ENCODE measurements at places on chromosomes 5 and 9. TPM values are rescaled to one million over a fixed set of nuclear protein-coding genes. Genes with fewer than 3 reads are reported as not detected.

- H3K4me1 ChIP-seq, result peaks cover 18% of the 10 kb centered on the region
- H3K4me3 ChIP-seq, result peak overlapping the region; percentile 74
- DNase-seq, result peak; percentile 18
- H3K36me3 ChIP-seq, result no peaks in the 10 kb centered on the region
- no peak overlapping the region for H3K27ac ChIP-seq
These were observed 2.7 kb downstream of the VCAN start for GRCh38 chr5:83474161-83474796.

DNA sequence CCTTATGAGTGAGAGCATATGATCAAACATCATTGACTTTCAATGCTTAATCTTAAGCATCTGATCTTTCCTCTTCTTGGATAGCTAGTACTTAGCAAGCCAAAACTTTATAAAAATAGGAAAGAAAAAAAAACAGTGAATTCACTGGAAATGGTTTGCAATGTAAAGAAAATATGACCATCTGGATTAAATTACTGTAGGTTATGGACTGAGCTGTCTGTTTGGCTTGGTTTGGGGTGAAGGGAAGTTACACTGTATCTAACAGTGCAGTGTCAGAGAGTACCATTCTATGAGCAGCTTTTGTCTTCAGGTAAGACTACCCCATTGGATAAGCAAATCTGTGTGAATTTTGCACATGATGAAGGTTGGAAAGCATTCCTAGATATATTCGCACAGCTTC lies 151.4 kb downstream of the TLE1 start:
- no peaks in the 10 kb centered on the region for H3K36me3 ChIP-seq
- DNase-seq, result no peak
- peaks cover 19% of the 10 kb centered on the region for H3K4me1 ChIP-seq
- no peak overlapping the region for H3K4me3 ChIP-seq
- H3K27ac ChIP-seq, result no peak overlapping the region

Gene LCN6
- polyA plus RNA-seq, result not detected

Gene SPATA31C1
- polyA plus RNA-seq, result not detected

DNA sequence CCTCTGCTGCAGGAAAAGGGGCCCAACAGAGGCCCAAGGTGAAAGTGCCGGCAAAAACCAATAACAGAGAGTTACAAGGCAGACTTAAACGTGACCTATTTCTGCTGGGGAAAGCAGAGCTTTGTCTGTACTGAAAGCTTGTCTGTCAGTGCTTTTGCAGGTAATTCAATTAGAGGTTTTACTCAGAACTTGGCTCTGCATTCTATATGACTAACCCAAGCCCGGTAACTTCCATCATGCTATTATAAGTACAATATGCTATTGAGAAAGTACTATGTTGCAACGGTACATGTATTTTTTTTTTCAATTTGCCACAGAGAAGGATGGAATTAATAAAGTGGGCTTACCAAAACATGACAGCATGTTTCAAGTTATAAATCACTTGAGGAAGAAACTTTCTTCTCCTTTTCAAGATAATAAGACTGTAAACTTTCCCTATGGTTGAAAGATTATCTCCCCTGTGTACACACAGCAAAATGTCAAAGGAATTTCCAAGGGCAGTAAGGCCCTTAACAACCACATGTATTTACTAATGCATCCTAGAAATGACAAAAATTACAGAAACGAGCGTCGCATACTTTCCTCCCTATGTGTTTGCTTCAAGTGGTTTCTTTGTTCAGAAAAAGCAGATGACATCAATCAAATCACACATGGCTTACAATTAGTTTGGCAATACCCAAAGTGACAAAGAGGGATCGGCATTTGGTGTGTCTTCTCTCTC lies 282.4 kb downstream of the EFNA5 start:
- H3K4me3 ChIP-seq, result peak overlapping the region; percentile 61
- peaks cover 52% of the 10 kb centered on the region for H3K4me1 ChIP-seq
- no peaks in the 10 kb centered on the region for H3K27me3 ChIP-seq
- H3K27ac ChIP-seq, result peak overlapping the region; percentile 79
- DNase-seq, result peak; percentile 19

- H3K4me1 ChIP-seq, result no peaks in the 10 kb centered on the region
- DNase-seq, result no peak
- no peak overlapping the region for H3K27ac ChIP-seq
- H3K36me3 ChIP-seq, result peaks cover 13% of the 10 kb centered on the region
These were observed 16.2 kb upstream of the PAIP1 start for GRCh38 chr5:43573058-43573457.

GRCh38 chr5:141947316-141947715 lies 10.7 kb downstream of the PCDH12 start:
- peaks cover 4% of the 10 kb centered on the region for H3K27me3 ChIP-seq

GRCh38 chr9:101673642-101674041 lies 64.8 kb downstream of the GRIN3A start:
- no peak overlapping the region for H3K27ac ChIP-seq
- no peaks in the 10 kb centered on the region for H3K27me3 ChIP-seq
- no peak overlapping the region for H3K4me3 ChIP-seq
- no peaks in the 10 kb centered on the region for H3K36me3 ChIP-seq
- no peaks in the 10 kb centered on the region for H3K4me1 ChIP-seq

GRCh38 chr9:445033-445432 lies 230.4 kb downstream of the DOCK8 start:
- peaks cover 23% of the 10 kb centered on the region for H3K4me1 ChIP-seq
- peak overlapping the region; percentile 26 for H3K27ac ChIP-seq
- H3K36me3 ChIP-seq, result peaks cover 64% of the 10 kb centered on the region
- H3K4me3 ChIP-seq, result no peak overlapping the region
- no peak for DNase-seq
- H3K27me3 ChIP-seq, result no peaks in the 10 kb centered on the region

Gene PGM5
- polyA plus RNA-seq, result not detected

GRCh38 chr5:179795049-179795862 lies 1.5 kb downstream of the LTC4S start:
- peaks cover 4% of the 10 kb centered on the region for H3K36me3 ChIP-seq
- no peak for DNase-seq
- peak overlapping the region; percentile 51 for H3K4me3 ChIP-seq
- H3K27me3 ChIP-seq, result peaks cover 9% of the 10 kb centered on the region
- no peak overlapping the region for H3K27ac ChIP-seq

- H3K36me3 ChIP-seq, result peaks cover 3% of the 10 kb centered on the region
- H3K4me3 ChIP-seq, result no peak overlapping the region
- DNase-seq, result no peak
- no peak overlapping the region for H3K27ac ChIP-seq
These were observed 69.0 kb downstream of the TSPAN17 start for GRCh38 chr5:176716320-176716719.

DNA sequence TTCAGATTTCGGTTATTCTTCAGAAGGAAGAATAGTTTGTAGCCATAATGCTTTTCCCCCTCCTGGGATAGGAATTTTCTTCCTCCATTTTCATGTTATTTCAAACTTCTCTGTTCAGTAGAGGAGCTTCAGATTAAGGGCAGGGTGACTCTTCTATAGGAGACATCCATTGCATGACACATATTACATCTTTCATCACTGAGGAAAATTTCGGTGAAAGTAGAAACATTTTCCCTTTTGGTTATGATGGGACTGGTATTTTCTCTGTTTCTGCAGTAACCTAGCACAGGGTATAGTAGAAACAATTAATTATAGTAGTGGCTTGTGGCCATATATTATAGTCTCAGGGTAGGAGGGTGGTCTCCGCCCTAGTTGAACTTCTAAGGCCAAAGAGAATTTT lies 1.1 kb downstream of the IPO11 start:
- DNase-seq, result no peak
- peak overlapping the region; percentile 86 for H3K4me3 ChIP-seq
- peak overlapping the region; percentile 98 for H3K27ac ChIP-seq
- peaks cover 17% of the 10 kb centered on the region for H3K4me1 ChIP-seq
- no peaks in the 10 kb centered on the region for H3K36me3 ChIP-seq

GRCh38 chr5:175131432-175131831 lies 312.6 kb downstream of the DRD1 start:
- no peak overlapping the region for H3K27ac ChIP-seq
- H3K27me3 ChIP-seq, result no peaks in the 10 kb centered on the region
- no peaks in the 10 kb centered on the region for H3K36me3 ChIP-seq
- no peak for DNase-seq

Gene AKNA
- 4.0 TPM for polyA plus RNA-seq

Gene UBE2R2
- polyA plus RNA-seq, result 13.9 TPM
